Neural crest cell (in vitro differentiated cells): ENCODE measurements at places on chromosomes 3 and 15.

DNA sequence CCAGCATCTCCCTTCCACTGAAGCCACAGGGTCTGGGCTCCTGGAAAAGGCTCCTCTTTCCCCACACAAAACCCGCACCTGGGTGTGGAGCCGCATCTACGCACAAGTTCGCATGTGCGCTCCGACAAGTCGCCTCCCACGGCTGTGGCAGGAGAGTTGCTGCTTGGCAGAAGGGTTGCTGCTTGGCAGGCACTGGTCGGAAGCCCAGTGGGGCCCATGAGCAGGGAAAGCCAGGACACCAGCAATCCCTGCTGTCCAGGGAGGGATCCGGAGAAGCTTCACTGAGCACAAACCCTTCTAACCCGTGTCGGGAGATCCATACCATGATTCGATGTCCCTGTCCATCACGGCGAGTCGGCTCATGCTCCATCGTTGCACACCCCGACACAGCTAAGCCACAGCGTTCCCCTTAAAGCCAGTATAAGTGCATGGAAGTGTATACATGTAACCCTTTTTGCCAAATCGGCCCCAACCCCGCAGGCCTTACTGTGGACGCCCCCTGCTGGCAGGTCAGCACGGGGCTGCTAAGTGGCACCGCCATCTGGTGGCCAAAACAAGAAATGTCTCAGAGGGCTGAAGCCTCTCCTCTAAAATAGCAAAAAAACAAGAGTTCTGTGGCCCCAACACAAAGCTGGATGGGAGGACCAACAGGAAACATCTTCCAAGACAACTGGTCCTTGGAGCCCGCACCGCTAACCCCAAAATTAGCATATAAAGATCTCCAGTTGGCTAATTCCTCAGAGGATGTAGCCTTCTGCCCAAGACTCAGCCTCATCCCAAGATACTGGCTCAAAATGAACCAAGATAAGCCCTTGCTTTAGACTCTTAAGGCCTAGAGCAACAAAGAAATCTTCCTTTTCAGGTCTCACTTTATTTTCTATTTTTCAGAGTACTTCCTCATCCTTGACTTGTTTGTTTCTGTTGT, 8.3 kb downstream of the ANKRD63 start:
- H3K36me3 ChIP-seq: no peaks in the 10 kb centered on the region
- H3K27me3 ChIP-seq: peaks cover 36% of the 10 kb centered on the region
- peak; percentile 96 for DNase-seq
- H3K4me3 ChIP-seq: no peak overlapping the region

DNA sequence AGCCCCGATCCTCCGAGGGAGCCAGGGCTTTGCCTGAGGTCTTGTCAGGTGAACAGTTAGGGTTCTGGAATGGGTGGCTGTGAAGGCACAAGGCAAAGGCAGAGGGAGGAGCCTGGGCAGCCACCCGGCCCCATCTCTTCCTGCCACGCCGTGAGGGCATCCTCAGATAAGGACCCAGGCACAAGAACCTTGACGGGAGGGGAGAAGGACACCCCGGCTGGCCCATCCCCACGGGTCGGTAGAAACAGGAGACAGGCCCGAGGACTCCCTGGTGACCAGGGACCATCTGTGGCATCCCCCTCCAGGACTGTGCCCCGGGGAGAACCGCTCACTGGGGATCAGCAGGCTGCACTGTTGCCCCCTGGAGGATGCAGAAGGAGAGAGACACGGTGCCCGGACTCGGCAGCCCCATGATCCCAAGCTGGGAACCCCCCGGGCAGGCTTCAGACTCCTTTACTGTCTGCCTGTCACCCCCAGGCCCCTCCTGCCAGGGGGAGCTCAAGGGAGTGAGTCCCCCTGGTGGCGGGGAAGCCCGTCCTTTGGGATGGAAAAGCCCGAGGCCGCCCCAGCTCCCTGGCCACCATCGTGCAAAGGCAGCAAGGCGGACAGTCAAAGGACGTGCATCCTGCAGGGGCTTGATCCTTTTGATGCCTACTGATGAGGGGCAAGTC, 12.3 kb upstream of the PCSK6 start:
- DNase-seq: peak; percentile 57
- H3K4me3 ChIP-seq: no peak overlapping the region
- H3K27ac ChIP-seq: no peak overlapping the region
- no peaks in the 10 kb centered on the region for H3K36me3 ChIP-seq

DNA sequence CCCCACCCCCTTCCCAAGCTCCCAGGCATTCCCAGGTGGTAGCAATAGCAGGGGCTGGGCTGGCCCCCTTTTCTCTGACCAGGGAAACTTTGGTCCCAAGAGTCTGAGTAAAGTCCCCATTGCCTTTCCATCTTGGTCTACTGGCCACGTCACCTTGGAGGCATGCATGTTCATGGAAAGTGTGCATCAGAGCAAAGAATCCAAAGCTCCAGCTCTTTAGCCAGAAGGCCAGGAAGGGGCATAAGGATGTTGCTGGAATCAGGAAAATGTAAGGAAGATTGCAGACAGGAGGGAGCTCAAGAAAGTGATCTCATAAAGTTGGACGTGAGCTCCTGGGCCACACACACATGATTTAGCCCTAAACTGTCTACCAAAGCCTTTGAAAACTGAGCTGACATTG, 63.6 kb downstream of the KBTBD12 start:
- H3K27me3 ChIP-seq: peaks cover 25% of the 10 kb centered on the region
- H3K4me1 ChIP-seq: no peaks in the 10 kb centered on the region
- H3K4me3 ChIP-seq: no peak overlapping the region
- no peaks in the 10 kb centered on the region for H3K36me3 ChIP-seq

GRCh38 chr3:172595664-172596393, 72.6 kb upstream of the TNFSF10 start:
- H3K4me1 ChIP-seq: no peaks in the 10 kb centered on the region
- no peaks in the 10 kb centered on the region for H3K36me3 ChIP-seq
- H3K4me3 ChIP-seq: no peak overlapping the region
- H3K27ac ChIP-seq: no peak overlapping the region
- no peaks in the 10 kb centered on the region for H3K27me3 ChIP-seq

GRCh38 chr3:191119415-191120295, 79.4 kb upstream of the OSTN start:
- no peak overlapping the region for H3K4me3 ChIP-seq
- no peak for DNase-seq
- H3K36me3 ChIP-seq: no peaks in the 10 kb centered on the region
- no peaks in the 10 kb centered on the region for H3K27me3 ChIP-seq

GRCh38 chr15:47717036-47717612, at the start of gene SEMA6D:
Gene SEMA6D, plus strand, starts transcription at chr15:47717505. Its CDS starts 42,294 bp downstream, at chr15:47759799.
- peak within 1 kb of the TSS; percentile 95 for H3K4me3 ChIP-seq
- DNase-seq: peak; percentile 73
- H3K36me3 ChIP-seq: no peaks in the 10 kb centered on the region
- H3K27me3 ChIP-seq: peaks cover 34% of the 10 kb centered on the region
